ENCODE measurements at places on chromosomes 1 and 21.

DNA sequence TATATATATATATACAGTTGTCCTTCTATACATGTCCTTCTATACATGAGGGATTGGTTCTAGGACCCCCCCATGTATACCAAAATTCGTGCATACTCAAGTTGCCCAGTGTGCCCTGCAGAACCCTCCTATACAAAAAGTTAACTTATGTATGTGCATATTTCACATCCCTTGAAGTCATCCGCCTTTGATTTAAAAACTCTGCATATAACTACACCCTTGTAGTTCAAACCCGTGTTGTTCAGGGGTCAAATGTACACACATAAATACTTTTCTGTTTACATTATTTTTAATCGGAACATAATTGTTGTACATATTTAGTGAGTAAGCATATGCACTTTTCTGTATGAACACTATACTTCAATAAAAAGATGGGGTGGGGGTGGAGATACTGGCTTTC is 7.7 kb upstream of the ABL2 start:
- no peak for DNase-seq

GRCh38 chr1:9909234-9910046 is 629 bp downstream of the CTNNBIP1 start:
- peak; percentile 44 for DNase-seq

GRCh38 chr1:44860331-44860730 is 17.3 kb upstream of the PTCH2 start:
- no peak for DNase-seq

- no peak for DNase-seq
These were observed 3.4 kb upstream of the SPAG17 start for GRCh38 chr1:118188411-118188810.

DNA sequence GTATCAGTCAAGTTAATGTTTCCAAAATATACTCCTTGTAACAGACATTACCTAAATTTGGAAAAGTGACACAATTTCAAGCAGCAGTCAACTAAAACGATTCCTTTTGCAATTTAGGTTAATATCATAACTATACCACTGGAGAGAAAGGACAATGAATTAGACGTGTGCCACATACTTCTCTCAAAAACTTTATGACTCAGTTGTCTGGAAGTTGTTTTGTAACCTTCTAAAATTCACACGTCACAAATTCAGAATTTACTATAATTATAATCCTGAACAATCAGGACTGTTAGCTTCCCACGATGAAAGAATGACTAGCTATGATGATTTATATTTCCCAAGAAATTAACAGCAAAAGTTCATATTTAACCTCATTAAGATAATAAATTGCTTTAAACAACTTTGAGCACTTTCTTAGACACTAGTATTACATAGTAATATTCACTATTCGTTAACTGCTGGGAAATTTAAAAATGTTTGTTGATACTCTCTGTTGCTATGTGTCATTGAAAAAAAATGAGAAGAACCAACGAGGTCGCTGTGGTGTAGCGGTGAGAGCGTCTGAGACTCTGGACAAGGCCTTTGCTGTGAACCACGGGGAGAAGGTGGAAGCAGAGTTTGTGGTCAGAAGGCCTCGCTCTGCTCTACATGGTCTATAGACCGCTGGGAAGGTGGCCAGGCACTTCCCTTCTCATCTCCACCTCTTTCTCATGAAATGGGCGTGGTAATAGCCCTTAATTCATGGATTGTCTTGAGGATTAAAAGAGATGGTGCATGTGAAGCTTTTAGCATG is 27.9 kb upstream of the BATF3 start:
- DNase-seq: no peak

GRCh38 chr1:7580923-7581753 is 190.0 kb upstream of the VAMP3 start:
- DNase-seq: no peak

DNA sequence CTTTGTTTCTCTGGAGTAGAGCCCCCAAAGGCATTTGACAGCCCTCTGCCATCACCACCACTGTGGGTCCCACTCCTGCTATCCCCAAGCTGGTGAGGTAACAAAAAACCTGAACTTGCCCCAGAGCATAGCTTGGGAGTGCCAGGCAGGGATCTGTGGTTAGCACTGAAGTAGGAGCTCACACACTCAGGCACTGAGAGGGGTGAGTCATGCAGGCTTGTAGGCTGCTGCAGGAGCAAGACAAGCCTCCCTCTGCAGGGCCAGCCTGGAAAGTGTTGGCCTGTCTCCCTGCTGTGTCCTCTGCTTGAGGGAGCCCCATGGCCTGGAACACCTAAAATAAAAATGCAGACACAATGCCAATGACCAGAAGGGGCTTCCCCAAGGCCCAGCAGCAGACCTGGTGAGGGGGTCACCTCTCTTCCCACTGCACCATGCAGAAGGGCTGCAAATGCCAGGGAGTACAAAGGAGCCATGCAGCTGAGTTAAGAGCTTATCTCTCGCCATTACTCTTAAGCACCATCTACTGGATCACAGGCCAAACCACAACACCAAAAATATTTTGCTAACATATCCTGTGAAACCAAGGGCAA is 108.9 kb upstream of the POGK start:
- no peak for DNase-seq

DNA sequence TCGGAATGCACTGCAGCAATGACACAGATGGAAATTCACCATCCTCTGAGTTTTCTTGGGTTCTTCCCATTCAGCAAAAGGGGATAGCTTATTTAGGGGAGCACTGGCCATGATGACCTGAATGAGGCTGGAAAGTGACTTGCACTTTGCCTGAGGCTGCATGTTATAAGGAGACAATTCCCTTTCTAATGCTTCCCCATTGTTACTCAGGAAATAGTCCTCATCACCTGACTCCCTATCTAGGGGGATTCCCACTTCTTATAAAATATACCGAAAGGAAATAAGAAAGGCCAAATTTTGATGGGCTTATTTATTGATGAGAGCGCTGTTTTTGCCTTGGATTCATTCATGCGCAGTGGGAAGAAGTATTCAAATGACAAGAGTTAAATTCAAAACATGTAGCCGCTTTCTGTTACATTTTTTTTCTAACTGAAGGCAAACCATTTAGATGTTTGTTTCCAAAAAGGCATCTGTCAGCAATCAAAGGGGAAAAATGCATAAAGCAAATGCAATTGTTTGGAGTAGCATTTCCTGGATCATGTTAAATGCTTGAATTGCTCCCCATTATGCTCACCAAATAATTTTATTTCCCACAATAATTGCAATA is 220.3 kb upstream of the NFIA start:
- DNase-seq: no peak

GRCh38 chr1:196477262-196477661 is 131.0 kb downstream of the KCNT2 start:
- DNase-seq: no peak

DNA sequence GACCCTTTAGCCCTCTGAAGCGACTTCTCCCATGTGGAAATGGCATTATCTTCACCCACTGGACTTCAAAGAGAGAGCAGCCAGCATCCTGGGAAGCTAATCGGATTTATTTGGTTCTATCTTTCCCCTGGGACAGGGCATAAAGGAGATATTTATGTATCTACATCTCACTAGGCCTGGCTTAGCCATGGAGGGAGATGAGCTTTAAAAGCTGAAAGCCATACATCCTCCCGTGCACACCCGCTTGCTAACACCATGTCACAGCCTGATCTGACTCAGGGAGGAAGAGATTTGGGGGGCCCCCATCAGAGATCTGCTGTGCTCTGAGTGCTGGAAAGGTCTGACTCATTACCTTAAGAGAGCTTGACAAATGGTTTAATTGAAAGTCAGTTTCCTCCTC is 155.9 kb downstream of the PLXNA2 start:
- no peak for DNase-seq

DNA sequence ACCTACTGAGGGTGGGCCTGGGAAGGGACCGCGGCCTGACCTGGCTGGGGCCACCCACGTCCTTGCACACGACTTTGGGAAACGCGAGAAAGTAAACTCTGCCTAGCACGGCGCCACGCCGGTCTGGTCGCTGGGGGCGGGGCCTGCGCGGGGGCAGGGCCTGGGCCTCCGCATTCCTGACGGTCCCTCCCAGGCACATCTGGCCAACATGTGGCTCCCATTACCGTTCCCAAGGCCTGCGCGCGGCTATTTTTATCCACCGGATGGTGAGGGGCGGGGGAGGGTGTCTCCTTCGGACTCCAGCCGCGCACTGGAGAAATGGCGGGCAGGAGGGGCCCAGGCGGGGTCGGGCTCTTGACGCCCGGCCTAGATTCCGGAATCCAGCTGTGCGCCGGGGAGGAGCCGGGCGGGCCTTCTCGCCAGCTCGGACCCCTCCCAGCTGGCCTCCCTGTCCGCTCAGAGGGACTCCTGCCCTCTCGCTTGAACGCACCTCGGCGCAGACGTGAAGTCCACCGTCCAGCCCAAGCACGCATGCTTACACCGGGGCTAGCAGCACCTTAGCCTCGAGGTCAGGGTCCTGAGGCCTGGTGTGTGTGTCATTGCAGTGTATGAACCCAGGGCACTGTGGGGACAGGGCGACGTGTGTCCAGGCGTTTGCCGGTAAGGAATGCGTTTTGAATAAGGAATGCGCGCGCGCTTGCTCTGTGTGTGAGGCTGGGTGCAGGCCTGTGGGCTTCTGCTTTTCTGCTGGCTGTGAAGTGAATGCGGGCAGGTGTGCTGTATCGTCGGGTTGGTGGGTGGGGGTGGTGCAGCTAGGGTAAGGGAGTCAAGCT is 2.1 kb downstream of the EVA1B start:
- DNase-seq: peak; percentile 37

GRCh38 chr21:24428591-24429199 is 1178.6 kb downstream of the MRPL39 start:
- no peak for DNase-seq

- no peak for DNase-seq
These were observed 7.8 kb upstream of the CALML6 start for GRCh38 chr1:1907098-1907736.

DNA sequence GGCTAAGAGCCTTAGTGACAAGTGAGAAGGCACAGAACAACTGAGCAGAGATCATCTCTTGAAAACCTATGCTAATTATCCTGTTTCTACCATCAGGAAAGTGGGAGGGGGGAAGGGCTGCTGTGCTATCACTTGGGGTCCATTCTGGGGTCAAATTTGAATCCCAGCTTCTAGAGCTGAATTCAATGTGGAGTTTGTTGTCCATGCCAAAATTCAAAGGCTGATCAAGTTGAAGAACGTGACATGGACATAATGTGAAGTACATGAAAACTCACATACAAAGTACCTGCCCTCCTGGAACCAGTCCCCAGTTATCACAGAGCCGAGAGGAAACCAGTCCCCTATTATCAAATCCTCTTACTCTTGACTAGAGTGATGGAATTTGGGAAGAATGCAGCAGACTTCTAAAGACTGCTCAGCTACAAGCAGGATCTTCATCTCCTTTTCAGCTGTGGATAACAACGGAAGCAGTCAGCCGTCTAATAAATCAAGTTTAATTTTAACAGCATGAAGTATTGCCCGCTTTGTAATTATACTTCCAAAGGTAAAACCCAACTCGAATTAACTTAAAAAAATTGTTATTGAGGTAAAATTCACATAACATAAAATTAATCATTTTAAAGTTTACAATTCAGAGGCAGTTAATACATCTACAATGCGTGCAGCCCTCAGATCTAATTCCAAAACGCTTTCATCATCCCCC is 78.3 kb downstream of the SLC45A1 start:
- no peak for DNase-seq

DNA sequence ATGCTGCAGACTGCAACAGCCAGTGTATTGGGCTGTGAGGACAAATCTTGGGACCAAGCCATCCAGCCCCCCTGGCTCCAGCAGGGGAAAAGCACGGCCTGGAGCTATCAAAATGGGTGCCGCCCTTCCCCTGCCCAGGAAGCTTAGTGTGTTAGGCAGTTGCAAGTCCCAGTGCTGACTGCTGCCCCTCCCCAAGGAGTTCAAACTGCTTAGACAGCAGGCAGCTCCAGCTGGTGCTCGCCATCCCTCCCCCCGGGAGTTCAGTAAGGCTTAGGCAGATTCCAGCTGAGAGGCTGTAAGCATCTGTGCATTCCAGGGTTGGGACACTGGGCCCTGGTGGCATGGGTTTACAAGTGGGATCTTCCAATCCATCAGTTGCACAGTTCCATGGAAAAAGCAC is 579.6 kb upstream of the NR5A2 start:
- no peak for DNase-seq

DNA sequence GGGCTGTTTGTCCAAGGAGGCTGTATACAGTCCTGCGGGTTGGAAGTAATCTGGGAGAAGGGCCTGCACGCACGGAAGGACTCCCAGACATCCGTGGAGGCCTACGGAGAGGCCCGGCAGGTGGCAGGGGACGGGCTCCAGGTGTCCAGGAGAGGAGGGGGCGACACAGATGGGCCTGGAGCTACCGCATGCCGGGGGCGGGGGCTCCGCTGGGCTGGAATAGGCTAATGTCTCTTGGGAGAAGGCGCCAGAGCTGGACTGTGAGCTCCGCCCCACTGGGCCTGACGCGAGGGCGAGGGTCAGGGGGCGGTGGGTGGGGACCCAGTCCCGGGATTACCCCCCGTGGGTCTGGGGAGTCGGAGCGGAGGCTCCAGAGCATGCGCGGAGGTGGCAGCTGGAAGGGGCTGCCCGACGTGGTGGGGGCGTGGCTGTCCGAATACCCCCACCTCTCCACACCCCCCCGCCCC is 659 bp downstream of the AGO1 start:
- DNase-seq: peak; percentile 48

- no peak for DNase-seq
These were observed 186.2 kb downstream of the ZNF281 start for GRCh38 chr1:200223613-200224012.

- DNase-seq: no peak
These were observed 648 bp downstream of the EPHA8 start for GRCh38 chr1:22563671-22564602.

DNA sequence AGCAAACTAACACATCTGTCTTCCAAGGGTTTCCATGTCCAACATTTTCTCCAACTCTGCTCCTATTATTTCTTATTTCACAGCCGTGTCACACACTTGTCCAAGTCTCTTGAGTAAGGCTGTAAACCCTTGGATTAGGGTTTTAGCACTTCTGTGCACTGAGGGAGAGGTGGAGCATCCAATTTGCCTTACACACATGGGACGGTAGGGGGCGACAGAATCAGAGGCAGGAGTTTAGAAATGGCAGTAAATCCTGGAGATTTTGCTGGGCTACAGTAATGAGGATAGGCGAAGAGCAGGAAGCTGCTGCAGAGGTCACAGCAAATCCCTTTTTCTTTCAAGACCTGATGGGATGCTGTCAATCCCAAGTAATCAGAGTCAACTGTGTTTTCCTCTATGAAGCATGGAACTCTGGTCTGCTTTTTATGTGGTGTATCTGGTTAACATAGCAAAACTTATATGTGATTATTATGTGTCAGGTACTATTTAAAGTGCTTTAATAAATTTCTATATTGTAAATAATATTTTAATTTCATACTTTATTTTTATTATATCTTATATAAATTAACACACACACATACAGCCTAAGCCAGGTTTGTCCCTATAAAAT is 15.4 kb upstream of the LCE5A start:
- DNase-seq: no peak
